Spinal cord (tissue), 10 donors: ENCODE measurements at places on chromosomes 13 and 19. TPM values are rescaled to one million over a fixed set of nuclear protein-coding genes. Genes with fewer than 3 reads are reported as not detected.

The NRTN gene
- polyA plus RNA-seq: 0.53 TPM

The C19orf81 gene
- polyA plus RNA-seq: 6.1 TPM

The CALR3 gene
- polyA plus RNA-seq: not detected

The PTH2 gene
- polyA plus RNA-seq: not detected

The ZNF534 gene
- 1.2 TPM for polyA plus RNA-seq

The ZNF561 gene
- 33.3 TPM for polyA plus RNA-seq

The CD209 gene
- 0.95 TPM for polyA plus RNA-seq

The GJA3 gene
- 0.13 TPM for polyA plus RNA-seq

The MIR17HG gene
- polyA plus RNA-seq: 1.6 TPM

The GRIN2D gene
- 32.0 TPM for polyA plus RNA-seq

The CHST8 gene
- polyA plus RNA-seq: 14.4 TPM

The ZNF723 gene
- 0.20 TPM for polyA plus RNA-seq

The NFKBIB gene
- polyA plus RNA-seq: 14.8 TPM

The CBLC gene
- polyA plus RNA-seq: 0.44 TPM

The PSPN gene
- polyA plus RNA-seq: 3.7 TPM

The CRX gene
- not detected for polyA plus RNA-seq

The NALCN gene
- polyA plus RNA-seq: 24.9 TPM

The GPR183 gene
- polyA plus RNA-seq: 2.9 TPM

The ZNF765 gene
- polyA plus RNA-seq: 11.3 TPM

The PRODH2 gene
- polyA plus RNA-seq: 0.27 TPM

The ONECUT3 gene
- polyA plus RNA-seq: 0.62 TPM

The CEACAM5 gene
- not detected for polyA plus RNA-seq

The FGF22 gene
- 2.2 TPM for polyA plus RNA-seq

The NCCRP1 gene
- polyA plus RNA-seq: 0.21 TPM

The SPACA4 gene
- polyA plus RNA-seq: 0.54 TPM

The UHRF1 gene
- 16.8 TPM for polyA plus RNA-seq

The ZNF98 gene
- 1.1 TPM for polyA plus RNA-seq

The ZNF737 gene
- polyA plus RNA-seq: 19.9 TPM

The ZNF541 gene
- 0.59 TPM for polyA plus RNA-seq

The SYCN gene
- polyA plus RNA-seq: not detected

The NECTIN2 gene
- polyA plus RNA-seq: 78.3 TPM

The SBNO2 gene
- 12.9 TPM for polyA plus RNA-seq

The DHDH gene
- polyA plus RNA-seq: 2.7 TPM

The RGCC gene
- 59.3 TPM for polyA plus RNA-seq

The INSL3 gene
- polyA plus RNA-seq: 0.63 TPM

The KIR3DL2 gene
- not detected for polyA plus RNA-seq

The FFAR3 gene
- polyA plus RNA-seq: not detected

The PRTN3 gene
- 0.41 TPM for polyA plus RNA-seq

The SRRM5 gene
- polyA plus RNA-seq: 2.5 TPM

The FREM2 gene
- polyA plus RNA-seq: 2.7 TPM
